Colonic mucosa (tissue), 4 donors: ENCODE measurements at places on chromosomes 16 and 17.

GRCh38 chr16:86285421-86285820 is 224.9 kb upstream of the FOXF1 start:
- DNase-seq: peak; percentile 11

GRCh38 chr16:75983741-75984381 is 257.6 kb upstream of the CPHXL start:
- no peak for DNase-seq

- DNase-seq: no peak
These were observed 31.5 kb upstream of the SHISA9 start for GRCh38 chr16:12869698-12870427.

GRCh38 chr17:44968225-44969143 is at the start of gene C1QL1:
Gene C1QL1 (minus strand): TSS chr17:44968303. CDS start chr17:44968048, 255 bp downstream.
- DNase-seq: peak; percentile 92

DNA sequence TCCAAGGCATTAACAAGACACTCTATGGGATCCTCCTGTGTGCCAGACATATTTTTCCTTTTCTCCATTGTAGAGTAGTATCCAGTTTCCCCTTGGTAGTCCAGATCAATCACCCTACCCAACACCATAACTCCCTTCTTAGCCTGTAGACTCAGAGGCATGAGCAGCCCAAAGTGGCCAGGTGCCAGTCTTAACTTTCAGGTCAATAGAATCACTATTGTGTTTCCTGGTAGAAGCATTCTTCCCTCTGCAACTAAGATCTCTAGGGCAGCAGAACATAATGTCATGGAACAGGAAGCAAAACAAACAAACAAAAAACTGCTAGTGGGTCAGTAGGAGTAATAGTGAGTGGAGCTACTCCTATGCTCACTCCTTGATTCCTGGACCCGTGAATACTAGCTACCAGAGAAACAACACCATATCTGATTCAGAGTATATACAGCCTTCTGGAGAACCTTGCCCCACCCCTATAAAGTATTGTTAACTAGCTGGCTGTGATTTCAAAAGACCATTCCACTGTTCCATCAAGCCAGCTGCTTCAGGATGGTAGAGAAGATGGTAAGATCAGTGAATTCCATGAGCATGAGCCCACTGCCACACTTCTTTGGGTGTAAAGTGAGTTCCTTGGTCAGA is 11.2 kb upstream of the CLEC19A start:
- DNase-seq: no peak

DNA sequence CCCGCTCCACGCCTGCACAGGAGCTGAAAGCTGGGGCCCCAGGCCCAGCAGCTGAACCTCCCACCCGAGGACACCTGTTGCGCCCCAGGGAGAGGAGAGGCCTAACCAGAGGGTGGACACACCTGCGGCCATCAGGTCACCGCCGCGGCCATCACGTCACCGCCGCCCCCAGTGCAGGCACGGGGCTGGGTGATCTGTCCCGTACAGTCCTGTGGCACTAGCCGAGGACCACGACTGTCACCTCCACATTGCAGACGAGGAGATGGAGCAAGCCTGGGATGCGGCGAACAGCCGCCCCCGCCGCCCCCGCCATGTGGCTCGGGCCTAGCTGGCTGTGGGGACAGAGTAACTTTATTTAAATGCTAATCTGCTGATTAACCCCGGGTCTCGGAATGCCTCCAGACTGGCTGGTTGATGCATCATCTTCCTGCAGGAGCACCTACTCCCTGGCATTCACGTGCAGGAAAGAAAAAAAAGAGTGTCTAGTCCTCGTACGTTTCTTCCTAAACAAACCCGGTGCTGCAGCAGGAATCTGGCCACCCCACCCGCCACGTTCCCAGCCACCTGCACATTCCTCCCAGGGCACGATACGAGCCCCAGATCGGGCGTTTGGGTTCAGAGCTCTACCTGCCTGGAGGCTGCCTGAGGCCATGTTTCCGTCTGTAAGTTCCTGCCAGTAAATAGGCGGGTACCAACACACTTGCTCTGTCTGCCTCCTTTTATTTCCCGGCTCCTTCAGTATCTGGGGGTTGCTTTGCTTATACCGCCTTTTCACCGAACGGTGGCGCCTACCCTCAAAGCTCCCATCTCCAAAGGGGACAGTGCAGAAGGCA is 29.9 kb downstream of the PIEZO1 start:
- DNase-seq: no peak

DNA sequence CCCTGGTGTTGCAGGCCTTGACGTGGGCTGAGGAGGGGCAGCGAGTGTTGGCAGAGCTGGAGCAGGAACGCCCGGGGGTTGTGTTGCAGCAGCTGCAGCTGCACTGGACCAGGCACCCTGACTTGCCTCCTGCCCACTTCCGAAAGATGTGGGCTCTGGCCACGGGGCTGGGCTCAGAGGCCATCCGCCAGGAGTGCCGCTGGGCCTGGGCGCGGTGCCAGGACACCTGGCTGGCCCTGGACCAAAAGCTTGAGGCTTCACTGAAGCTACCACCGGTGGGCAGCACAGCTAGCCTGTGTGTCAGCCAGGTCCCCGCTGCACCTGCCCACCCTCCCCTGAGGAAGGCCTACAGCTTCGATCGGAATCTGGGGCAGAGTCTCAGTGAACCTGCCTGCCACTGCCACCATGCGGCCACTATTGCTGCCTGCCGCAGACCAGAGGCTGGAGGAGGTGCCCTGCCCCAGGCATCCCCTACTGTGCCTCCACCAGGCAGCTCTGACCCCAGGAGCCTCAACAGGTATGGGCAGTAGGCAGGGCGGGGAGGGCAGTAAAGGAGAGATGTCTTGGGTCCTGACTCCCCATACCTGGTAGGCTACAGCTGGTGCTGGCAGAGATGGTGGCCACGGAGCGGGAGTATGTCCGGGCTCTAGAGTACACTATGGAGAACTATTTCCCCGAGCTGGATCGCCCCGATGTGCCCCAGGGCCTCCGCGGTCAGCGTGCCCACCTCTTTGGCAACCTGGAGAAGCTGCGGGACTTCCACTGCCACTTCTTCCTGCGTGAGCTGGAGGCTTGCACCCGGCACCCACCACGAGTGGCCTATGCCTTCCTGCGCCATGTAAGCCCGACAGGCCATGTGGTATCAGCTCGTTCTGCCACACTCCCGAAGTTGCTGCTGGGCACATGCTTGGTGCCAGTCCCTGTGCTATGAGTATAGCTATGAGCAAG is 5.6 kb downstream of the PLEKHG4 start:
- DNase-seq: peak; percentile 49

GRCh38 chr16:78605548-78606101 is 506.2 kb downstream of the WWOX start:
- DNase-seq: no peak

DNA sequence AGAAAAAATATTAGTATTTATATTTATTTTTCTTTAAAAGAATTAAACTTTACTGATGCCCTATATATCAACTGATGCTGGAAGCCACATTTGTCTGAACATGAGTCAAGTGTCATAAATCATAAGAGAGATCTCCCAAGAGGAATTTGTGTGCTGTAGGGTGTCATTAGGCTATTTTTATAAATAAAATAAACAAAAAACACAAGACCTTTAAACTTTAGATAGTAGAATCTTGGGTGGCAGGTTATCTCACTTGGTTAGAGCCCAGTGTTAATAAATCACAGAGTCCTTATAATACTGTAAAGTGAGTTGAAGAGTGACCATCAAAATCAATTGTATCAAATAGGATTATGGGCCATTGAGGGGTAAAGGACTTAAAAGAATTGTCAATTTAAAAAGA is 21.3 kb upstream of the CPD start:
- no peak for DNase-seq

DNA sequence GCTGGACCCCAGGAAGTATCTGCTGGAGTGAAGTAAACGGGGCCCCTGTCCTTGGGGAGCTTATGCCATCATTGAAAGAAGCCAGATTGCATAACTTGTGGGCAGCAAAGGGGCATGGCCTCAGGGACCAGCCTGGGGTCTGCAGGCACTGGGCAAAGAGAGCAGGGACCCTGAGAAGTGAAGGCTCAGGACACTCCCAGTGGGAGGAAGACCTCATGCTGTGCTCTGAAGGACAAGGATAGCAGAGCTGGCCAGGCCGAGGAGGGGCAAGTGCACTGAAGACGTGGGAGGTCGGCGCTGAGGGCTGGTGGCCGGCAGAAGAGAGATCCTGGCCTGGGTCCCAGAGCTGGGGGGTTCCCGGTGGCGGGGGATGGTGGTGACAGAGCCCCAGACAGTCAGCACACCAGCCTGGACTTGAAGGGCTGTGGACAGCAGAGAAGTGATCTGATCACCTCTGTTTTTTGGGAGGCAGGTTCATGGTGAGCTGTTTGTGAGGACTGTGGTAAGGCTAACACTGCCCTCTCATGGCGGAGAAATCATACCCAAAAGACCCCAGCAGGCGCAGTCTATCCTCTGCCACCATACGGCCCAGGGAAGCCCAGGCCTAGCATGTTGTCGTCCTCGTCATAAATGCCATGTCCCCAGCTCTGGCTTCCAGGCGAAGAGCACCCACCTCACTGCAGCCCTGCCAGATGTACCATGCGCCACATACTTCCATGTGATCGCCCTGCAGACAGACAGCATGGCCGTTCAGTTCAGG is 7.1 kb upstream of the CNP start:
- no peak for DNase-seq

DNA sequence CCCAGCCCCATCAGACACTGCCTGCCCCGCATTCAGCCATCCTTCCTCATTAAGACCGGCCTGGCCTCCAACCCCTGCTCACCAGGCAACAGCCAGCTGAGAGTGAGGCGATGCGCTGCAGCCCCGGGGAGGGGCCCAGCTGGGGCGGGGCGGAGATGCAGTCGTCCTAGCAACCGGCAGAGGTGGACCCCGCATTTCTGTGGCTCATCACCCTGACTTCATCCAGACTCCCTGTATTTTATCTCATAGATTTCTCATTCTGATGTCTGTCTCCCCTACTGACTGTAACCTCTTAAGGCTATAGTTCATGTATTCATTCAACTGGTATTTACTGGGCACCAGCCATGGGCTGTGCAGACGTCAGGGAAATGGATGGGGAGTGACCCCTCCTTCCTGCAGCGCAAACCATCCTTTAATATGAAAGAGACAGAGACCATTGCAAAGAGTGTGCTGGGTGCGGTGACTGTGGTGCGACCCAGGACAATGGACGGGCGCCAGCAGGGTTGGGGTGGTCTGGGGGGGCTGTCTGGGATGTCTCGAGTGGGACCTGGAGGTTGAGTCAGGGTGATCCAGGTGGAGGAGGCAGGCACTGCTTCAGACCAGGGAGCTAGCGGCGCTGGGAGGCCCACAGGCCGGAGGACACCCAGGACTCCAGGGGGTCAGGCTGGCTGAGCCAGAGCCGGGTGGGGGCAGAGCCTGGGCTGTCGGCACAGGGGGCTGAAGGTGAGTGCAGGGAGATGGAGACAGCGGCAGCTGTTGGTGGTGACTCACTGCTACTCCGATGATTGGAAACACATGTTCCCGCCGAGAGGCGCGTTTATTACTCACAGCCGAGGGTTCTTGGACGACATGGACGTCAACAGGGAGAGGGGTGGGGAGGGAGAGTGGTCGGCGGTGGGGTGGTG is 10.5 kb upstream of the TIMP2 start:
- peak; percentile 55 for DNase-seq

- DNase-seq: no peak
These were observed 355.7 kb downstream of the HAPSTR1 start for GRCh38 chr16:9447195-9447551.

GRCh38 chr17:34499576-34499975 is 79.8 kb upstream of the TMEM132E start:
- DNase-seq: no peak

- no peak for DNase-seq
These were observed 237.7 kb downstream of the SEC14L1 start for GRCh38 chr17:77378318-77379064.

- DNase-seq: no peak
These were observed 17.8 kb downstream of the PROCA1 start for GRCh38 chr17:28693869-28694268.

DNA sequence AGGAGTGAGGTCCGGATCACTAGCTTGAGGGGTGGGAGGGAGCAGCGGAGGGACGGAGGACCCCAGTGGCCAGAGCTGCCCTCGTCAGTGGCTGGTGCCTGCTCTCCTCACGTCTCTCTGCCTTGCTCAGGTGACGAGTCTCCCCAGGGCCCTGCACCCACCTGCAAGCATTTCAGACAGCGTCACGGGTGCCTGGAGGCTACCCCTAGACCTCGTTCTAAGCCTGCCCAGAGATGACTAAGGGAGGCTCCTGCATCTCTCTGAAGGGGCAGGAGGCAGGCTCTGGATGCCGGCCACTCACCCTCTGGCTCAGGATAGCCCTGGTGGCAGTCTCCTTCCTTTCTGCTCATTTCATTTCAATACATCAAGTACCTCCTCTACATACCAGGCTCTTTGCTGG is 68.8 kb downstream of the MRC2 start:
- DNase-seq: no peak

DNA sequence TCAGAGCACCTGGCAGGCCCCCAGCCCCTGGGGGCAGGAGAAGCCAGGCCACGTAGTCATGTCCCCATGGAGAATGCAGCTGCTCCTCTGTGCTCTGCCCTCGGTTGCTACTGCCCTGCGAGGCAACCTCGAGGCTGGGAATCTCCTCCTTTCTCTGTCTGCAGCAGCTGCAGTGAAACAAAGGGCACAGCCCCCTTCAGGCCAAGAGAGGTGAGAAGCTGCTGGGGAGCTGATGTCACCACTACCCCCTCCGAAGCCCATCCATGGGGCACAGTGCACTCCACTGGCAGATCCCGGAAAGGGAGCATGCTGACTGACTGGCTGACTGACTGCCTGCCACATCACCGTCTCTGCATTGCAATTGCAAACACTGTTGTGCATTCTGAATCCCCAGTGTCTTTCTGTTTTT is 103.7 kb downstream of the GRIN2A start:
- DNase-seq: no peak

GRCh38 chr16:74591876-74592650 is 14.9 kb downstream of the GLG1 start:
- DNase-seq: no peak

GRCh38 chr16:86939609-86940008 is 361.3 kb downstream of the FOXL1 start:
- no peak for DNase-seq

GRCh38 chr17:29292071-29292991 is 1.6 kb downstream of the NUFIP2 start:
- peak; percentile 63 for DNase-seq

DNA sequence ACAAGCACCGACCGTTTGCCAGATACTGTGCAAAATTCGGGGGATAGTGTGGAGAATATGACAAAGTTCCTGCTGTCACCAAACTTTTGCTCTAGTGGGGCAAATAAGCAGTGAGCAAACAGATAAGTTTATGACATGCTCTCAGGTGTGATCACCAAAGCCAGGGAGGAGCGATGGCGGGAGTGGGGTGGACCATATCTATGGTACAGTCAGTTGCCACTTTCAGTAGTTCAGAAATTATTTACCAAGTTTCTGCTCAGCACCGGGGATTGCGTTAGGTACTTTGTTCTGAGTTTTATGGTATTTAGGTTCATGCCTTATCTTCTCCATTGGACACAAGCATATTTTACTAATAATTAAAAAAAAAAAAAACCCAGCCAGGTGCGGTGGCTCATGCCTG is 11.9 kb downstream of the MSI2 start:
- no peak for DNase-seq

- no peak for DNase-seq
These were observed 108.3 kb downstream of the ZNF423 start for GRCh38 chr16:49747654-49748053.
